ENCODE measurements at places on chromosomes 5 and 9. TPM values are rescaled to one million over a fixed set of nuclear protein-coding genes. Genes with fewer than 3 reads are reported as not detected.

CCDC187 gene
- under 0.01 TPM for total RNA-seq

IFNA2 gene
- total RNA-seq, result not detected

ZNF354B gene
- total RNA-seq, result 11.0 TPM

DND1 gene
- 0.36 TPM for total RNA-seq

PCDHA4 gene
- total RNA-seq, result 2.3 TPM

CCDC192 gene
- total RNA-seq, result not detected

PCDHA7 gene
- total RNA-seq, result 0.64 TPM

SLC25A48 gene
- total RNA-seq, result not detected

DDX4 gene
- under 0.01 TPM for total RNA-seq

TRIO gene
- 66.3 TPM for total RNA-seq

CENPK gene
- total RNA-seq, result 4.8 TPM

SH3RF2 gene
- 32.2 TPM for total RNA-seq

ADAMTS2 gene
- total RNA-seq, result not detected

MARVELD2 gene
- total RNA-seq, result 42.0 TPM

TXNDC8 gene
- not detected for total RNA-seq

PCDHB15 gene
- 0.50 TPM for total RNA-seq

CARTPT gene
- total RNA-seq, result not detected

PCDHA2 gene
- total RNA-seq, result under 0.01 TPM
